ENCODE measurements at places on chromosomes 7 and 10. TPM values are rescaled to one million over a fixed set of nuclear protein-coding genes. Genes with fewer than 3 reads are reported as not detected.
A peak's percentile ranks its signal among the peaks of the same experiment; 100 is the strongest.

- H3K27ac ChIP-seq: no peak overlapping the region
- H3K4me3 ChIP-seq: no peak overlapping the region
- no peaks in the 10 kb centered on the region for H3K27me3 ChIP-seq
- H3K36me3 ChIP-seq: no peaks in the 10 kb centered on the region
Measured at GRCh38 chr10:88500656-88501055, 82.5 kb downstream of the RNLS start.

DNA sequence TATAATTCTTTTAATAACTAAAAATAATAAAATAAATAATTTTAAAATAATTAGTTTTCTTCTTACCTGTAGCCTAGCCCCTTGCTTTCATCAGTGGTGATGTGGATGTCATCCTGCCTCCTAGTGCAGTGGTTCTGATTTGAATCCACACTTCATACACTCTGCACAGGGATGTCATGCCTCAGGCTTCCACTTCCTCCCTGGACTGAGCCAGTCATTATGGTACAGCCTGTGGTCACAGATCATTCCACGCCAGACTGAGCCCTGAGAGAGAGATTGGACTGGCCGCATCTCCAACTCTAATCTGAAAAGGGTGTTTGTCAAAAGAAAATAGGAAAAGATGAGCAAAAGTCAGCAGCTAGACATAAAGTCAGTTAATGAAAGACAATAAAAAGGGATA, 436.2 kb upstream of the IGFBP3 start:
- H3K4me1 ChIP-seq: no peaks in the 10 kb centered on the region
- no peaks in the 10 kb centered on the region for H3K36me3 ChIP-seq
- no peaks in the 10 kb centered on the region for H3K27me3 ChIP-seq
- no peak for DNase-seq
- no peak overlapping the region for H3K4me3 ChIP-seq

- no peaks in the 10 kb centered on the region for H3K36me3 ChIP-seq
- H3K4me3 ChIP-seq: no peak overlapping the region
- peaks cover 10% of the 10 kb centered on the region for H3K4me1 ChIP-seq
- H3K27me3 ChIP-seq: no peaks in the 10 kb centered on the region
- no peak for DNase-seq
Measured at GRCh38 chr10:60963441-60964256, 19.7 kb upstream of the RHOBTB1 start.

DNA sequence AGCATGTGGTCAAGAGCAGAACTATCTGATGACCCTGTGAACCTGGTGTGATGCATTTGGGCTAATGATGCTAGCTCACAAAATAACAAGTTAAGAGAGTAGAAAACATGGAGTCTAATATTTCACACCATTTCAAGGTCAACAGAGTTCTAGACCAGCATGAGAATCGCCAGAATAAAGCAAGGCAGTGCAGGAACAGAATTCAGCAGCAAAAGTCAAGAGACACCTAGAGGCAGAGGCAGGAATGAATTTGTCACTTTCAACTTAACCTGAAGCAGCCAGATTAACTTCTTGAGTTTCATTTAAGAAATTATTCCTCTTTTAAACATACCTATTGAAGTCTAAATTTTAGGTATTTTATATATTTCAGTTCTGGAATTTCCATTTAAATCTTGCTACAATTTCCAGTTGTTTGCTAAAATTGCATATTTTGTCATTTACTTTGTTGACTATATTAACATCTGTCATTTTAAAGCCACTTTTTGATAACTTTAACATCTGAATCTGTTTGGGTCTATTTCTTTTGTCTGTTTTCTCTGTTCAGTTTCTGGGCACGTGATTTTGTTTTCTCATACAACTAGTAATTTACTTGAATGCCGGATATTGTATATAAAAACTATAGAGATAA, 44.2 kb upstream of the PRSS58 start:
- no peak overlapping the region for H3K4me3 ChIP-seq
- no peaks in the 10 kb centered on the region for H3K36me3 ChIP-seq
- no peak overlapping the region for H3K27ac ChIP-seq
- H3K27me3 ChIP-seq: no peaks in the 10 kb centered on the region
- no peaks in the 10 kb centered on the region for H3K4me1 ChIP-seq

DNA sequence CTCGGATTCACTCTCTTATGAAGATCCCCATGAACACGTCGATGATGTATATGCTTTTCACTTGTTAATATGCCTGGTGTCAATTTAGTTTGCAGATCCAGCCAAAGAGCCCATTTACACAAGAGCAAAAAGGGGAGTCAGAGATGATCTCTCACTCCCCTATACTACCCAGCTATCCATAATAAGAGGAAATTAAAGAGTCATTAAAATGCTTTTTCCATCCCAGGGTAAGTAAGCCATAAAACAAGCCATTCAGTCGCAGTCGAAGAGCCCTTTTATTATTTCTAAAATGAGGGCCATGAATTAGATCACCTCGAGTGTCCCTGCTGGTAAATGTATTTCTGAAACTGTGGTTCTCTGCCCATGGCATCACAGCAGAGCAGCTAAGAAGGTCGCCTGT, 41.2 kb downstream of the CHCHD3 start:
- H3K4me3 ChIP-seq: no peak overlapping the region
- no peaks in the 10 kb centered on the region for H3K27me3 ChIP-seq
- no peaks in the 10 kb centered on the region for H3K36me3 ChIP-seq
- no peak for DNase-seq
- H3K27ac ChIP-seq: no peak overlapping the region
- H3K4me1 ChIP-seq: no peaks in the 10 kb centered on the region

DNA sequence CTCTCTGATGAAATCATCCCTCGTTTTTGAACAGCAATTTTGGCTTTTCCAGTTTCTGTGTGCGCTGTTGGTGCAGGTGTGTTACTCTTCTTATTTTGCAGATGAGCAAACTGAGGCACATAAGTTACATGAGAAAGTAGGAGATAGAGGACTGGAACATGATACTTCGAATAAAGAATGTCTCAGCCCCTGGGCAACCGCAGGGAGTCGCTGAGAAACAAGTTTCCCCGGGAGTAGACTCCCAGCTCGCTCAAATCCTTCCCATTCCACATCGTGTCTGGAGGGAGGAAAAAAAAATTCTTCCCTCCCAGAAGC, 18.0 kb downstream of the MXI1 start:
- DNase-seq: no peak
- H3K36me3 ChIP-seq: peaks cover 22% of the 10 kb centered on the region
- no peaks in the 10 kb centered on the region for H3K27me3 ChIP-seq
- peaks cover 48% of the 10 kb centered on the region for H3K4me1 ChIP-seq
- H3K27ac ChIP-seq: peak overlapping the region; percentile 88

MSANTD7 gene
- total RNA-seq: 5.8 TPM

Measured in heart right ventricle (tissue), 16 donors.